ENCODE measurements at places on chromosomes 11 and 22.

DNA sequence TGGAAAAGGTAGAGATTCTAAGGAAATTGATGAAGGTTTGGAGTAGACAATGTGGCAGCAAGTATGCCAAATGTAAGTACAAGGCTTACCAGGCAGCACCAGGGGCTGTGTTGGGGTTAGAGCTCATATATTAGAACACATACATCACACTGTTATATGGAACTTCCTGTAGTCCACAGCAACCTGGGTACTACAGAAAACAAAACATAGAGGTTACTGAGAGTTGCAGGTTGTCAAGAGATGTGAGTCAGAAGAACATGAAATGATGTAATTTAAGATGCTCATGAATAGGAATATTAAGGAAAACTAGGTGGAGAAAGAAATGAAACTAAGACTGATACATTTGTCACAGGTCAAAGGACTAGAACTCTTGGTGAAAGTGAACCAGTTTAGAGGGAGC, 22.0 kb downstream of the FAT3 start:
- no peak for DNase-seq

DNA sequence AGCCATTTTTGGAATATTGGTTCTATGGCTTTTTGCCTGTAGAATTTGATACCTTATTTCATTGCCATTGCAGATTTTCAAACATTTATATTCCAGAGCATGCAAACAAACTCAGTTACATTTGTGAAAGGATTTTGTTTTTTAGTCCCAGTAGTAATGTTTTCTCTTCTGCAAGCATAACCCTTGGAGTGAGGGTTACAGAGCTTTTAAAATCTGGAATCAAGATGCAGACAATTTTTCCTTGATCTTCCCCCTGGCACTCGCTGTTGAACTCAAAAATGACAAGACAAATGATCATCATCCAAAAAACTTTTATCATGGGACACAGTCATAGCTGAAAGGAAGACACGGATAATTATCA, 20.8 kb downstream of the BBOX1 start:
- no peak for DNase-seq

DNA sequence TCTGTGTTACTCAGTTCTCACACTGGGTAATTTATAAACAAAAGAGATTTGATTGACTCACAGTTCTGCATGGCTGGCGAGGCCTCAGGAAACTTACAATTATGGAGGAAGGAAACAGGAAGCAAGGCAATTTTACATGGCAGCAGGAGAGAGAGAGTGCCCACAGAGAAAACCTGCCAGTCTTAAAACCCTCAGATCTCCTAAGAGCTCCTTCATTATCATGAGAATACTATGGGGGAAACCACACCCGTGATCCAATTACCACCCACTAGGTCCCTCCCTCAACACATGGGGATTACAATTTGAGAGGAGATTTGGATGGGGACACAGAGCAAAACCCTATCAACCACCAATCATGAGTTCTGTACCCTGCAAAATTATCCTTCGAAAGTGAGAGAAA, 1180.8 kb downstream of the JRKL start:
- DNase-seq = no peak

- no peak for DNase-seq
These were observed 5.2 kb upstream of the KDM4F start for GRCh38 chr11:95044010-95044409.

DNA sequence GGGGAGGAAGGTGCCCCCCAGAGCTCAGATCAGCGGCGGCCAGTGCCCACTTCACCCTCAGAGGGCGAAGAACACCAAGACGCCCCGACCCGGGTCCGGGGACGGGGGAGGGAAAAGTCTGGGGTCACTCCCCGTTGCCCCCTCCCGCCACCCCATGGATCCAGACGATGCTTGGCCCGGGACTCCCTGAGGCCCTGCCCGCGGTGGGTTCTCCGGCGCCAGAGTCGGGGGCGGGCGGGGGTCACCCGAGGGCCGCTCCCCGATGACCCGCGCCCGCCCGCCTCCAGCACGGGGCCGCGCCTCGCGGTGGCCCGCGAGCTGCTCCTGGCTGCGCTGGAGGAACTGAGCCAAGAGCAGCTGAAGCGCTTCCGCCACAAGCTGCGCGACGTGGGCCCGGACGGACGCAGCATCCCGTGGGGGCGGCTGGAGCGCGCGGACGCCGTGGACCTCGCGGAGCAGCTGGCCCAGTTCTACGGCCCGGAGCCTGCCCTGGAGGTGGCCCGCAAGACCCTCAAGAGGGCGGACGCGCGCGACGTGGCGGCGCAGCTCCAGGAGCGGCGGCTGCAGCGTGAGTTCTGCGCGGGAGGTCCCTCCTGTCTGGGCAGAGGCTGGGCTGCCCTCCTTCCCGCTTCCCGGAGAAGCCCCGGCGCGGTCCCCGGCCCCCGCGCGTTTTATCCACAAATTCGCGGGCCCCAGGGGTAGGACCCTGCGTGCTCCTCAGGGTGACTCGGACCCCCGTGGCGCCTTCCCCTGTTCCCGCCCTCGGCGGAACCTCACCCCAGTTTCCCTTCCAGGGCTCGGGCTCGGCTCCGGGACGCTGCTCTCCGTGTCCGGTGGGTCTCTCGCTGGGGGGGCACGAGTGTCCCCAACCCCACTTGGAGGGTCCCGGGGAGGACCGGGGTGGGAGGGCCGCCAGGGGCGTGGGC, 1.1 kb downstream of the NLRP6 start:
- no peak for DNase-seq

GRCh38 chr11:5500393-5500801, 9.4 kb downstream of the UBQLN3 start:
- DNase-seq = no peak

GRCh38 chr22:25853078-25853477, 111.1 kb downstream of the MYO18B start:
- peak; percentile 17 for DNase-seq

DNA sequence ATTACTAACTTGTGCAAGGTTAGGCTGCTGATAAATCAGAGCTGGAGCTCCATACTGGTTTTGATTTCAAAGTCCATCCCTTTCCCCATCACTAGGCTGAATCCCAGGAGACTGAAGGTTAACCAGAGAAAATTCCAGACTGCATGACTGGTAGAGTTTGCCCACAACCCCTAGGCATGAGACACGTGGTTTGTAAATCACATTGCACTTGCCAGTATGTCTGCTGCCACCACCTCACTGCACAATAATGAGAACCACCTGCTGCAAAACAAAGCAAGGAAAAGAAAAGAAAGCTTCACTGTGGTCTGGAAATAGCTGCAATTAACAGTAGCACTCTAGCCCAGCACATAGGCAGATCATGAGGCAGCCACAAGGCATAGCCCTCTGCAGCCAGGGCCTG, 67.6 kb upstream of the NTM start:
- no peak for DNase-seq

GRCh38 chr11:60977836-60978235, 6.4 kb downstream of the CD6 start:
- DNase-seq = no peak

- no peak for DNase-seq
These were observed 3.0 kb downstream of the TOLLIP start for GRCh38 chr11:1306186-1307162.

DNA sequence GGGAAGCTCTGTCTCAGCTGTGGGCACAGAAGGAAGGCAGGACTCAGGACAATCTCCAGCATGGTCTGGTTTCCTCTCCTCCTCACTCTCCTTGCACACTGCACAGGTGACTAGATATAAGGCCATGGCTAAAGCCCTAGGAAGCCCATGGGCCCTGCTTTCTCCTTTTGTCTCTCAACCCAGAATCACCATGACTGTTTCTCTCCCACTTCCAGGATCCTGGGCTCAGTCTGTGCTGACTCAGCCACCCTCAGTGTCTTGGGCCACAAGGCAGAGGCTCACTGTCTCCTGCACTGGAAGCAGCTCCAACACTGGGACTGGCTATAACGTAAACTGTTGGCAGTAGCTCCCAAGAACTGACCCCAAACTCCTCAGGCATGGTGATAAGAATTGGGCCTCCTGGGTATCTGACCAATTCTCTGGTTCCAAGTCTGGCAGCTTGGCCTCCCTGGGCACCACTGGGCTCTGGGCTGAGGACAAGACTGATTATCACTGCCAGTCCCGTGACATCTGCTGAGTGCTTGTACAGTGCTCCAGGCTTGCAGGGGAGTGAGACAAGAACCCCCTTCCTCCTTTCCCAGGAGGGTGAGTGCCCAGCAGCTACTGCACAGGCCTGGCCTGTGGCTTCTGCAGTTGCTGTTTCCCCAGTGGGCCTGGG, 104.0 kb upstream of the TOP3B start:
- DNase-seq = no peak

- DNase-seq = no peak
These were observed 47.8 kb downstream of the PAX6 start for GRCh38 chr11:31763296-31763695.

- no peak for DNase-seq
These were observed 58.9 kb upstream of the ARHGAP32 start for GRCh38 chr11:129251067-129251466.

DNA sequence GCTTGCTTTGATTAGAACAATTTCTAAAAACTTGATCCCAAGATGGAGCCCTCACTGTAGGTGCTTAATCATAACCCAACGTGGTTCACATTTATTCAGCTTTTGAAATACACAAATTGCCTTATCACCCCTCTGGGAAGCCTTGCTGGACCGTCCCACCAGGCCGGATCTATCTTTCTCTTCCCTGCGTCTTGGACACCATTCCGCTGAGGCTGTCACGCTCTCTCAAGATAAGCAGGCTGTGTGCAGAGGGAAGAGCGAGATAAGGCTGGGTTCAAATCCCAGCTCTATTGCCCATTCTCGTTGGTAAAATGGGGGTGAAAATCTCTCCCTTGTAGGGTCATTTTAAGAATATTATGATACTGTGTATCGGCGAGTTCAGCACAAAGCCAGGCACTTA, 20.5 kb upstream of the TP53I11 start:
- no peak for DNase-seq

DNA sequence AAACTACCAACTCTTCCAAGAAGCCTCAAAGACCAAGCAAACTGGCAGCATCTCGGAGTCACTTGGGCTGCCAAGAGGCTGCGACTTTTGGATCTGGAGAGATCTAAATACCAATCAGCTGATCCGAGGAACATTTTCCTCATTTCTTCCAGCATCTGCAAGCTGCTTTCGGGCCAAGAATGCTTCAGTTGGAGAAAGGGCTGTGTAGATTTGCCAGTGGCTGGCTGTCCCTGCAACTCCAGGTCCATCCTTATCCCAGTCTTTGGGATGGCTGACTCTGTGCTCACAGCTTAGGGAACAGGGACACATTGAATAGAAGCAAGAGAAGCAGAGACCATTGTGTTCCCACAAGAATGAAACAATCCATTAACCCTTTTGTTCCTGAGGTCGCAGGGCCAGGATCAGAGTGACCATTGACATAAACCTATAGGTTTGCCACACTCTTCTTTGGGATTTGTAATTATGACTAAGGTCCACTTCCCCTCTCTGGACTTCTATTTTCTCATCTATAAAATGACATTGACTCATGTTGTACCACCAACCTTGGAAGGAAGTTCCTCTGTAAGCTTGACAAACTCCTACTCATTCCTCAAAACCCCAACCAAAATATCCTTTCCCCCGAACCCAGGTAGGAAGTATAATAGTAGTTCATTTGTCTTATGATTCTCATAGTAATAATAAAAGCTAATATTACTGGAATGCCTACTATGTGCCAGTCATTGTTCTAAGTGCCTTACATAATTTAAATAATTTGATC, 340.8 kb downstream of the MN1 start:
- DNase-seq = no peak

DNA sequence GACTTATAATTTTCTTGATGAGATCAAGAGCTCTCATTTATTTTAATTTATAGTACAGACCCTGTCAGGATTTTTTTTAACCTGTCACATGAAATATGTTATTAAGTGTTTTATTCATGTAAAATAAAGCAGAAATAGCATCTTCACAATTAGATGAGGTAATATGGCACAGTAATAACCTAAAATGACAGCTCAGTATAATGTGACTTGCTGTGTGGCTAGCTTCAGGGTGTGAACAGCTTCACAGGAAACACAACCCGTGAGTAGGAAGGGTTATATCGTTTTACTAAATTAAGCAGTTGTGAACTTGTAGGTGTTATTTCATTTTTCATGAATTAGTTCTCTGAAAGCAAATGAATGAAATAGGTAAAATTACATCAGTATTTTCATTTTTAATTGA, 366.9 kb upstream of the CHORDC1 start:
- DNase-seq = no peak

DNA sequence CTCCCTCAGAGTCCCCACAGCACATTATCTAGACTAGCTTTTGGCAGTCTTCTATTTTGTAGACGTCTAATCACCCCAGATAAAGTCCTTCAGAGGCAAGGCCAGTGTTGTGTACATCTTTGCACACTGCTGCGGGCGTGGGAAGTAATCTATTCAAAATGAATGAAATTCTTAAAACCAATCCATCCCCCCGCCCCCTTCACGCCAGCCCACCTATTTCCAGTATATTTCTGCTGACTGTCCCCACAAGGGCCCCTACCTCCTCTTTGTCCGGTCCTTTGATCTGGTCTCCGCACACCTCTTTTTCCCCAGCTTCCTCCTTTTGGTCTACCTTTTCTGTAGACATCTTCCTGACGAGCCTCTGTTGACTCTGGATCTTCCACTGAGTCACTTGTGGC, 375 bp downstream of the BSCL2 start:
- DNase-seq = no peak

DNA sequence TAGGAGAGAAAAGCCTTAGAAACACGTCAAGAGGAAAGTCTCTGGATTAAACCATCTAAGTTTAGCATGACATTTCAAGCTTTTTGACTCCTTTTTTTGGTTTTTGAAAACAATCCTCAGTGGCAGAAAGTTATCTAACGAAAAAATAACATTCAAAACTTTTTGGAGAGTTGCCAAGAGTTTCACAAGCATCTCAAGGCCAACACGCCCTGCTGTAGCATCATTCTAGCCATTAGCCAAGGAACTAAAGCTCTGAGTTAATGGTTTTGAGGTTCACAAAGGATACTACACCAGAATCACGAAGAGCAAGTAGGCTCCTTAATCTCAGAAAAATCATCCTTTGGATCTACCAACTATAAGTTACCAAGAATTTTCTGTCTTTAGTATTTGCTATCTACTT, 94.8 kb downstream of the PICALM start:
- no peak for DNase-seq

DNA sequence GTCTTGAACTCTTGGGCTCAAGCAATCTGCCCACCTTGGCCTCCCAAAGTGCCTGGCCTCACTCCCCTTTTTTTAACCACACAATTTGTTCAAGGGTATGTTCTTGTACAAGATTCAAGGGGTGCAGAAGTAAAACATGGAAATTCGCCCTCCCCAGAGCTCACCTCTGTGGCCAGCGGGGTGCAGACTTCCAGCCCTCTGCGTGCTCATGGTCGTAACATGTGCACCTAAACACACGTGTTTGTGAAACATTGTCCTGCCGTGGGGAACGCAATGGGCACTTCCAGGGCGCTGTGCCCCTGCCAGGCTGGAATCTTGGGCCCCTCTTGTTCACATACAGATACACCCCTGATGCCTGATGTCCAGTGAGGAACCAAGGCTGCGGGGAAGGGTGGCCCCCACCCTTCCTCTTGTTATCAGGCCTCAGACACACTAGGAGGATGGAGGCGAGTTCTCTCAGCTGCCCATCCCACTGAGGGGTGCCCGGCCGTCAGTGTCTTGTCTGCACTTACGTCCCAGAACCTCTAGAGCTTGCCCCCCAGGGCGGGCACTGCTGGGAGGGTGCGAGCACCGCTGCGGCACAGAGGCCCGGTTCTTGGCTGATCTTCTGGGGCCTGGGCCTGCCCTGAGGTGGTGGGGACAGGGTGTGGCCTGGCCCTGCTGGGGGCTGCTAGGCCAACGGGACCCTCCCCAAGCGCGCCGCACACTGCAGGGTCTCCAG, 4.1 kb upstream of the EPS8L2 start:
- DNase-seq = no peak

- no peak for DNase-seq
These were observed 7.3 kb downstream of the CERK start for GRCh38 chr22:46730568-46731245.
